ENCODE measurements at places on chromosomes 16 and 17. TPM values are rescaled to one million over a fixed set of nuclear protein-coding genes. Genes with fewer than 3 reads are reported as not detected.

The PKMYT1 gene
- total RNA-seq = 21.5 TPM

The CD300A gene
- total RNA-seq = not detected

The CEMP1 gene
- not detected for total RNA-seq

The PRR15L gene
- 0.50 TPM for total RNA-seq

Measured in mammary epithelial cell (primary cell).